ENCODE measurements at places on chromosomes 4 and X.

GRCh38 chr4:4418676-4419390, 31.9 kb downstream of the NSG1 start:
- DNase-seq: no peak

DNA sequence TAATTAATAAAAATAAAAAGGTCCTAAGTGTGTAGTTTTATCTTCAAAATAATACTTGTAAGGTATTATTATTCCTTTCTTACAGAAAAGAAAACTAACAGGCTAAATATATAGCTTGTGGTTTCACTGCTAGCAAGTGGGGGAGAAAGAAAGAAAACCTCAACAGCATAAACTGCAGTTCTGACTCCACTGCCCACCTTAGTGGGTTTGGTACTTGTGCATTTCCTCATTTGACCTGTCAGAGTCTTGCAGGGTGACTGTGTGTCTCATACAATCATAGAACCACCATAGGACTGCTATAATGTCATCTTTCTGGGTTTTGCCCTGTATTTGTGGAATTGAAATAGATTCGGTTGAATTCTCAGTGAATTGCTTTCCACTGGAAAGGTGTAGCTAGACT, 94.7 kb upstream of the PUDP start:
- DNase-seq: no peak

DNA sequence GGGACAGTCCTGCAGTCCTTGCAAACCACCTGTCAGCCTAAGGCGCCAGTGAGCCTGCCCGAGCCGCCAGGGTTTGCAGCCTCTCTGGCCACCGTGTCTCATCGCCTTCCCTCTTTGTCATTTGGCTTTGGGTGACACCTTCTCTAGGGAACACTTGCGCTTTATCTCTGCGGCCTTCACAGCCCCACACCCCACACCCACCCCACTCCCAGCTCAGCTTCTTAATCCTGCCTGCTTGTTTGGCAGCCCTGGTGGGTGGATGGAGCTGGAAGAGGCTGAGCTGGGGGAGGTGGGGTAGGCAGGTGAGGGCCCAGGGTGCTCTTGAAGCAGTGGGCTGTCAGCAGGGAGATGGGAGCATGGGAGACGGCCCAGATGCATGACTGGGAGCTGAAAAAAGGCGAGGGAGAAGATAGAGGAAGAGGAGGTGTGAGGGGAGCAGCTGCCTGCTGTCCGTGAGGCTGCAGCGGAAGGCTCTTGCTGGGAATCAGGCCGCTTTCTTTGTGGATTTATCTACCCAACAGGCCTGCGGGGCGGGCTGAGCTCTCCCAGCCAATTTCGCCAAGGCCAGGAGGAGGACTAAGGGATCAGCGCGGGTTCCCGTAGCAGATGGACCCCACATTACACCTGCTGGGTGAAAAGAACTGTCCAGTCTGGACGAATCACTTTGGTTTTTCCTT, 97.5 kb upstream of the STOX2 start:
- no peak for DNase-seq

DNA sequence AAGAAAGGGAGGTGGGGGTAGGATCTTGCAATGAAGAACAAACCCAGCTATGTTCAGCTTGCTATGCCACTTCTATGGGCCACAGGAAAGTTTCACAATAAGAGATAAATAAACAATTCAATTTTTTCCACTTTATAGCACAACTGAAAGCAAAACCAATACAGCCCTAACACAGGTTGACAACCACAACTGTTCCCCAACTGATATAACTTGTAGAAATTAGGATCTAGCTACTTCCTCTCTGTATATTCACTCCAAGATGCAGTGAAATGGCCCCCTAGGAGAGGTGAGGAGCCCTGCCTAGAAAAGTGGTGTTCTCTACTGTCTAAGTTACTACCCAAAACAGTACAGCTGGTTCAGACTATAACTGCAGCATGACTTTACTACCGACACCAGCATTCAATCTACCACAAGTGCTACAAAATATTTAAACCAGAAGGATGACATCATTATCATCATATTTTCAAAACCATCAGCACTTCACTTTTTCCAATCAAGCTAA, 77.0 kb downstream of the FBXW7 start:
- no peak for DNase-seq

GRCh38 chr4:122619611-122620010, 1.3 kb downstream of the IL21 start:
- DNase-seq: no peak

DNA sequence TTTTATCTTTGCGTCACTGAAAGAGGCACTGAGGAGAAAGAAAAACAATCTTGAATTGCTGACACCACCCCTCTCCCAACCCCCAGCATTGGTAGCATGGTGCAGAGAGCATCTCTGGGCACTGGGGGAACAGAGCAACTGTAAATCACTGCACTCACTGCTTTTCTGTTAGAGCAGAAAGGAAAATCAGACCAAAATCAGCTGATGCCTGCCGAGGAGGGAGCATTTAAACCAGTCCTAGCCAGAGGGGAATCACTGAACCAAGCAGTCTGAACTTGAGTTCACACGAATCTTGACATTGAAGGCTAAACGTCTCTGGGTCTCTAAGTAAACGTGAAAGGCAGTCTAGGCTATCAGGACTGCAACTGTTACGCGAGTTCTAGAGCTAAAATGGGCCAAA, 205.8 kb downstream of the SPANXN4 start:
- no peak for DNase-seq

- DNase-seq: no peak
Measured at GRCh38 chr4:28966982-28967381, 1753.2 kb upstream of the PCDH7 start.

DNA sequence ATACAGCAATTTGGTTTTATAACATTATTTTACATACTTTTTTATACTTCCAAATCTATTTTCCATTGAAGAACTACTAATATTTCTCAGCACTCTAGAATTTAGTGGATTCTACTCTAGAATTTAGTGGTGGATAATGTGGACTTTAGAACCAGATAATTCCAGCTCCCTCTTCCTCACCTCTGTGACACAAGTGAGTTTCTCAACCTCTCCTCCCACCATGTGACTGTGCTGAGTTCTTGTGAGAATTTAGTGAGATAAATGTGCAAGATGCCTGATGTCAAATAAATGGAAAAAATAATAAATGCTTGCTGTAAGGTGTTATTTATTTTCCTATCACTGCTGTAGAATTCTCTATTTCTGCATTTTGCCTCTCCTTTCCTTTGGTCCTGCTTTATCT, 107.3 kb downstream of the CPEB2 start:
- no peak for DNase-seq

DNA sequence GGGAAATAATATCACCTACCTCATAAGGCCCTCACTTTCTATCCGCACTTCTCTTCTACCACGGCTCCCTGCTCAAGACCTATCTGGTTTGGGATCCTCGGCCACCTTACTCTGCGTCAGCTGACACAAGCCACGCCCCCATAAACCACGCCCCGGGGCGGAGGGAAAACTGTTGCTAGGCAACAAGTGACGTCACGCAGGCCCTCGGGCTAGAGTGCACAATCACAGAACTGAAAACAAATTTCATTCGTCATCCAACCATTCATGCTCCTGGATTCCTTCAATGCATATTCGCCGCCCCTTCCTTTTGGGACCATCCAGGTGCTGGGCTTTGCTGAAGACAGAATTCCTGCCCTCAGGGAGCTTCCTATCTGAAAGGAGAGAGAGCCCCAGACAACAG, 66.3 kb downstream of the SMC1A start:
- no peak for DNase-seq

- no peak for DNase-seq
Measured at GRCh38 chrX:111006116-111006515, 89.9 kb upstream of the PAK3 start.

- DNase-seq: no peak
Measured at GRCh38 chr4:17823871-17824669, 13.3 kb downstream of the NCAPG start.

DNA sequence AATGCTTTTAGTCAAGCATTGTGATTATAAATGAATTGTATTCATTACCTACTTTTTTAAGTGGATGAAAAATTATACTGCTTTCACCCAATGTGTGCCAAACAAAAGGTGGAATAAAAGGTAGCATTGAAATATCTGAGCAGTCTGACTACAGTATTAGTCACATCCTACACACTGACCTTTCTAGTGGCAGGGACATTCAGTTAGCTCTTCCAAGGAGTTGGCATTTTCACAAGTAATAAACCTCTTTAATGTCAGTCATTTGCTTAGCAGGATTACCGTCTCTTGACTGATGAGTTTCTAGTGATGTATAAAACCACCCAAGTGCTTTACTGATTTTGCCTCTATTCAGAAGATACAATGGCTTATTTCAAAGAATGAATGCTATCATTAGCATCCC, 687.9 kb downstream of the ARAP2 start:
- DNase-seq: no peak

DNA sequence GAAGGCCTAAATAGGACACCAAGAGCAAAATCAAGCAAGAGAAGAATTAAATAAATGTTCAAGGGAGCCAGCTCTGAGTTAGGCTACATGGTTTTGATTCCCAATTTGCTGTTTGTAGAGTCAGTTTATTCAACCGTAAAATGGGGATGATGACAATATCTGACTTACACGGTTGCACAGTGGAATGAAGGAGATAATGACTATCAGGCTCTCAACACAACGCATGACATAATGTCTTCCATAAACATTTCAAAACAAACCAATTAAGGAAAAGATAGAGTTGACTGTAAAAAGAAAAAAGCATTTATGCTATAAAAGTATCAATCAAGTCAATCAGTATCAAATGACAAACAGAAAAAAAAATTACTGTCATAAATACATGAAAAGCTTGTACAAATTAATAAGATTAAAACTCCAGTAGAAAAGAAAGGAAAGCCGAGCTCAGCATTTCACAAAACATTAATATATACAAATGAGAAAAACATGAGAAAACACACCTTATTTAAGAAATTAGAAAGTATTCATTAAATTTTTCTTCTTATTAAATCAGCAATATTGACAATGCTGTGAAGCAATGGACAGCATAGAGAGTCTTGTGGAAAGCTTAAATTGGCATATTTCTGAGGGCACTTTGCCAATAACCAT, 179.0 kb downstream of the SCFD2 start:
- DNase-seq: no peak

- DNase-seq: no peak
Measured at GRCh38 chr4:62359441-62360155, 1159.5 kb downstream of the ADGRL3 start.

- DNase-seq: no peak
Measured at GRCh38 chrX:44439242-44439794, 95.8 kb upstream of the EFHC2 start.

GRCh38 chr4:48047421-48047844, 30.9 kb downstream of the NIPAL1 start:
- DNase-seq: peak; percentile 39

DNA sequence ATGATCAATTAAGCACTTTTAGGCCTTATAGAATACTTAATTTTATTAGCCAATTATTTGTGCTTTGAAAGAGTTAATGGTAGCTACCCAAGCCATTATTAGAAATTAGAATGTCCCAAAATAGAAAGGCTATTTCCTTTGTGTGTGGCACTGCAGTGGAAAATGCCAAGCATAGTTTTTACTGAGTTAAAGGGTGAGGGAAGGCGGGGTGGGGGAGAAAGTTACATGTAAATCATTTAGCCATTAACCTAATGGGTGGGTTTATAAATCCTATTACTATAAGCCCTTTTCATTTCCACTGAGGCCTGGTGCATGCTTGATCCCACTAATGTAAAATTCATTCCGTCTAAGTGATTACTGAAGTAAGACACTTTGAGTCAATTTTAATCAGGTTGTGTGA, 105.8 kb downstream of the POLA1 start:
- no peak for DNase-seq

Data from stimulated activated CD4-positive, alpha-beta T cell treated with anti-CD3 and anti-CD28 coated beads, TNF-alpha, amount 100 ng/mL, for 4 hours (primary cell).